ENCODE measurements at places on chromosomes 7 and 10. TPM values are rescaled to one million over a fixed set of nuclear protein-coding genes. Genes with fewer than 3 reads are reported as not detected.

GRCh38 chr10:126097558-126098225 lies 201.3 kb downstream of the FANK1 start:
- no peaks in the 10 kb centered on the region for H3K36me3 ChIP-seq
- no peaks in the 10 kb centered on the region for H3K27me3 ChIP-seq
- no peak for DNase-seq
- H3K4me1 ChIP-seq: no peaks in the 10 kb centered on the region

- H3K27ac ChIP-seq: no peak overlapping the region
- no peaks in the 10 kb centered on the region for H3K4me1 ChIP-seq
- no peak for DNase-seq
- H3K27me3 ChIP-seq: no peaks in the 10 kb centered on the region
Measured at GRCh38 chr10:89805599-89806013, 104.2 kb downstream of the KIF20B start.

- no peaks in the 10 kb centered on the region for H3K36me3 ChIP-seq
- no peaks in the 10 kb centered on the region for H3K27me3 ChIP-seq
- H3K4me3 ChIP-seq: no peak overlapping the region
- no peak overlapping the region for H3K27ac ChIP-seq
- no peak for DNase-seq
- H3K4me1 ChIP-seq: no peaks in the 10 kb centered on the region
Measured at GRCh38 chr7:94687810-94688209, 31.9 kb upstream of the SGCE start.

DNA sequence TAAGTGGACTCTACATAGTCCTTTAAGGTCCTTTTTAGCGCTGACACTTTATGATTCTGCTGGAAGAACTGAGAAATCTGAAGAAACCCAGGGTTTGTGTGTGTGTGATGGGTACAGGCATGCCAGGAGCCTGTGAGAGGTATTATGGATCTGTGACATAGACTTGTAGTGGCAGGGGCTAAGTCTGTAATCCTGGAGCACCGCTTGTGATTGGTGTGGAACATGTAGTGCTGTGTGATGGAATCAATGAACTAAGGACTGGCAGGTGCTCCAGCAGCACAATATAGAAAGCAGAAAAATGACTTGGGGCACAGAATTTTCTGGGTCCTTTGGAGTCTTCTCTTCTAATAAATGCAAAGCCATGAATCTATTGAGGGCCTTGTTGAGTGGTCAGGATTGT lies 163.9 kb downstream of the ST7 start:
- H3K4me1 ChIP-seq: no peaks in the 10 kb centered on the region
- H3K4me3 ChIP-seq: no peak overlapping the region
- no peaks in the 10 kb centered on the region for H3K27me3 ChIP-seq
- no peak for DNase-seq

- no peak overlapping the region for H3K27ac ChIP-seq
- H3K27me3 ChIP-seq: no peaks in the 10 kb centered on the region
- peaks cover 23% of the 10 kb centered on the region for H3K4me1 ChIP-seq
Measured at GRCh38 chr10:102631525-102632393, 12.5 kb upstream of the TRIM8 start.

- no peaks in the 10 kb centered on the region for H3K27me3 ChIP-seq
- peaks cover 2% of the 10 kb centered on the region for H3K4me1 ChIP-seq
- H3K27ac ChIP-seq: peak within 1 kb of the TSS; percentile 43
- peak within 1 kb of the TSS; percentile 75 for H3K4me3 ChIP-seq
- peak; percentile 85 for DNase-seq
Measured at GRCh38 chr10:15719899-15720634, at the start of gene ITGA8. Gene ITGA8 (minus strand): TSS chr10:15719922. CDS start chr10:15719771, 151 bp downstream.

DNA sequence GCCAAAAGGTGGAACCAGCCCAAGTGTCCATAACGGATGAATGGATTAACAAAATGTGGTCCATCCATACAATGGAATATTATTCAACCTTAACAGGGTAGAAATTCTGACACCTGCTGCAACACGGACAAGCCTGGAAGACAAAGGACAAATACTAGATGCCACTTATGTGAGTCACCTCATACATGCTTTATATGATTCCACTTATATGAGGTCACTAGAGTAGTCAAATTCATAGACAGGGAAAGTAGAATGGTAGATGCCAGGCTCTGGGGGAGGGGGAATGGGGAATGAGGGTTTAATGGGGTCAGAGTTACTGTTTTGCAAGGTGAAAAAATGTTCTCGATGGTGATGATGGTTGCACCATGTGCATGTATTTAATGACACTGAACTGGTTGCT lies 34.0 kb upstream of the CYTH3 start:
- no peaks in the 10 kb centered on the region for H3K36me3 ChIP-seq
- no peak overlapping the region for H3K4me3 ChIP-seq
- H3K4me1 ChIP-seq: no peaks in the 10 kb centered on the region

DNA sequence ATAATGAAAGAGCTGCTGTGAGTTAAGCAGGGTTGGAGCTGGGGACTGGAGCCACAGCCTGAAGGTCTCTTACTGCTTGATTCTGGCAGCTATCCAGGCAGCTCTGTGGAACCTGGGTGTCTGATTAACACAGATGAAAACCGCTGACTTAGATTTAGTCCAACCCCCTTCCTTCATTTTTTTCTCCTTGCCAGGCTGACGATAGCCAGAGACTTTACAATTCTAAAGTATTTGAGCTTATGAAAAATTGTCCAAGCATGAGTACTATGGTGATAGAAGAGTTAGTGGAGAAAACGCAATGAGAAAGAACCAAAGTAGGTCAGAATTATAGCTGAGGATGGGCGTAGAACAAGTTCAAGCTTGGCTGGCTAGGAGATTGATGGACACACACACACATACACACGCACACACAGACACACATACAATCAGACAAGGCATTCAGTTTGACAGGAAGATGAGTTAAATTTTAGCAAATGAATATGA lies 13.5 kb upstream of the GPR85 start:
- no peaks in the 10 kb centered on the region for H3K36me3 ChIP-seq
- DNase-seq: peak; percentile 67
- peaks cover 4% of the 10 kb centered on the region for H3K4me1 ChIP-seq
- no peak overlapping the region for H3K27ac ChIP-seq
- no peaks in the 10 kb centered on the region for H3K27me3 ChIP-seq

GRCh38 chr10:121838931-121839330 lies 88.9 kb downstream of the ATE1 start:
- no peak overlapping the region for H3K4me3 ChIP-seq
- H3K27ac ChIP-seq: no peak overlapping the region
- H3K4me1 ChIP-seq: no peaks in the 10 kb centered on the region
- H3K27me3 ChIP-seq: no peaks in the 10 kb centered on the region
- no peaks in the 10 kb centered on the region for H3K36me3 ChIP-seq
- no peak for DNase-seq

GRCh38 chr10:6133331-6134098 lies 44.7 kb downstream of the RBM17 start:
- H3K27me3 ChIP-seq: no peaks in the 10 kb centered on the region
- no peak overlapping the region for H3K27ac ChIP-seq
- no peak overlapping the region for H3K4me3 ChIP-seq
- DNase-seq: no peak

DNA sequence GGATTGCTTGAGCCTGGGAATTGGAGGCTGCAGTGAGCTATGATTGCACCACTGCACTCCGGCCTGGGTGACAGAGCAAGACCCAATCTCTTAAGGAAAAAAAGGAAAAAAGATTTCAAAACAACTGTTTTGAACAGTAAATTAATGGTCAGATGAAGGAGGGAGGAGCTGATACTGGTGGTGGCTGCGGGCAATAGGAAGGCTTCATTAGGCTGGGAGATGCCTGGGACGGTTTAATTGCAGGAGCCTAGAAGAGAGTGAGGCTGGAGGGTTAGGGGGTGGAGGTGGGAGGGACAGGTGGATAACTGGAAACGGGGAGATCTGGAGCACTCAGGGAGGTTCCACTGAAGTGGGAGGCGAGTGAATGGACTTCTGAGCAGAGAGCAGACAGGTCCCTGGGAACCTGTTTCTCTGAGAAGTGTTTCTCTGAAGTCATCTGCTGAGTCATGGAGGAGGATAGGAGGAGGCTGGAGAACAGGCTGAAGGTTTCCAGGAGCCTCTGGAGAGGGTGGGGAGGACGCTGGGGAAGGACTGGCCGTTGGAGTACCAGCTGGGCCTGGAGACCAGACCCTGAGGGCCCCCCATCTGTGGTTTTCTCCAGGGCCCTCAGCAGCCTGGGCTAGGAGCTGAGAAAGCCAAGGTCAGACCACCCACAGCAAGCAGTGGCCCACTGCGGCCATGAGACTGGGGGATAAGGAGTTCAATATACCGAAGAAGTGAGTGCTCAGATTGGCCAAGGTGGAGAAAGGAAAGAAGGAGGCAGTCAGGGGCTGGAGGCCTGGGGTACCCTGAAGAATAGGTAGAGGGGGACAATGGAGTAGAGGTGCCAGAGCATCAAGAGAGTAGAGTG lies 14.4 kb upstream of the YWHAG start:
- H3K4me3 ChIP-seq: no peak overlapping the region
- no peaks in the 10 kb centered on the region for H3K36me3 ChIP-seq
- H3K27me3 ChIP-seq: no peaks in the 10 kb centered on the region
- DNase-seq: peak; percentile 28
- no peaks in the 10 kb centered on the region for H3K4me1 ChIP-seq

DNA sequence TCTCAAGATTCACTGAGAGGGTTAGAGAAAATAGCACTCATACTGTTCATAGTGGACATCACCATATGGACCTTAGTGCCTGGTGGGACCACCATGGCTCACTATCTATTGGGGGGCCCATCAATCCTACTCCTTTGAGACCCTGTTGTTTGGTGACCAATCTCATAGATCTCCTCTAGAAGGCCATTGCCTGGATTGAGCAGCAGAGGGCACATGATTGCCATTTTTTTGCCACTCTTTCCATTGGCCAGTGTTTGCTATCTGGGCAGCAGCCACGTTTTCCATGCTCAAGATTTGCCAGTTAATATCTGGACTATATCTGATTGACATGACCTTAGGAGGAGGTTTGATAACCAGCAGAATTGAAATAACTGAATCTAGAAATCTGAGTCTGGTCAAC lies 244.5 kb downstream of the ITGB1 start:
- no peaks in the 10 kb centered on the region for H3K4me1 ChIP-seq
- H3K4me3 ChIP-seq: no peak overlapping the region
- H3K27ac ChIP-seq: no peak overlapping the region
- H3K27me3 ChIP-seq: no peaks in the 10 kb centered on the region
- DNase-seq: no peak

GRCh38 chr7:114944745-114945625 lies 23.1 kb downstream of the MDFIC start:
- no peak overlapping the region for H3K4me3 ChIP-seq
- H3K4me1 ChIP-seq: no peaks in the 10 kb centered on the region
- no peaks in the 10 kb centered on the region for H3K27me3 ChIP-seq
- H3K27ac ChIP-seq: no peak overlapping the region

- H3K27me3 ChIP-seq: no peaks in the 10 kb centered on the region
- H3K4me1 ChIP-seq: no peaks in the 10 kb centered on the region
- no peaks in the 10 kb centered on the region for H3K36me3 ChIP-seq
- no peak for DNase-seq
- H3K27ac ChIP-seq: no peak overlapping the region
- no peak overlapping the region for H3K4me3 ChIP-seq
Measured at GRCh38 chr7:31408140-31408729, 67.7 kb upstream of the NEUROD6 start.

DNA sequence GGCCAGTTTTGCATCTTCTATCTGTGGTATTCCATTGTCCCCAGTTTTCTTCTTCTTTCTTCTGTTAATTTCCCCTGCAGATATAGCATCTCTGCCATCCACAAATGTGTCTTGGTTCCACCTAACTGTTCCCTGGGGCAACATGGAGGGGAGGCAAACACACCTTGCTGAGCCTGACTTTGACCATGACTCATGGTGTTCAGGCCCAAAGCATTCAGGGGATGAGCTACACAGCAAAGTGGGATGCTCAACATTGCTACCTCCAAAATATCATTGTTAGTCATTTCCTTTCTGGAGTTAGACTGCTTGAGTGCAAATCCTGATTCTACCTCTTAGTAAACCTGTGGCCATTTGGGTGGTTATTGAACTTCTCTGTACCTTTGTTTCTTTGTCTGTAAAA lies 542.7 kb downstream of the LRMDA start:
- H3K36me3 ChIP-seq: no peaks in the 10 kb centered on the region
- H3K4me3 ChIP-seq: no peak overlapping the region
- H3K27ac ChIP-seq: no peak overlapping the region
- DNase-seq: no peak

DNA sequence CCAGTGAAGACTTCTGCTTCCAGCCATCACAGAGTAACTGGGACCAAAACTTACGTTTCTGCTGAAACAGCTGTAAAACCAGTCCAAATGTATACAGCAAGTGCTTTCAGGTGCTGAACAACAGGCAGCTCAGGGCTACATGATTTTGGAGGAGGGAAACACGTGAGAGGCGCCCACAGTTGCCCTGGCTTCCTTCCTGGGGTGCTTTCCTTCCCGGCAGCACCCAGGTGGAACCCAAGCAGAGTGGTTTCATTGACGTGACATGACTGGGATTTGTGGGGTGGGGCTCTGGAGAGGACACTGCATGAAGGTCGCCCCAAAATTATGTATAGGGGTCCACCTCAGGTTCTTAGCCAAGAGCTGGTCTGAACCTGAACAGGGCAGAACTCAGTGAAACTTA lies 34.2 kb downstream of the IL2RA start:
- DNase-seq: no peak
- no peaks in the 10 kb centered on the region for H3K27me3 ChIP-seq
- no peaks in the 10 kb centered on the region for H3K36me3 ChIP-seq

GRCh38 chr10:89651205-89651915 lies 6.3 kb upstream of the PANK1 start:
- H3K4me1 ChIP-seq: peaks cover under 1% of the 10 kb centered on the region
- no peak overlapping the region for H3K4me3 ChIP-seq
- no peak overlapping the region for H3K27ac ChIP-seq
- H3K27me3 ChIP-seq: no peaks in the 10 kb centered on the region
- H3K36me3 ChIP-seq: no peaks in the 10 kb centered on the region

- H3K27ac ChIP-seq: no peak overlapping the region
- H3K36me3 ChIP-seq: peaks cover 25% of the 10 kb centered on the region
- DNase-seq: no peak
Measured at GRCh38 chr10:70850097-70850496, 34.3 kb downstream of the SGPL1 start.

- no peak within 1 kb of the TSS for H3K27ac ChIP-seq
- H3K27me3 ChIP-seq: no peaks in the 10 kb centered on the region
- peak within 1 kb of the TSS; percentile 55 for H3K4me3 ChIP-seq
- no peaks in the 10 kb centered on the region for H3K36me3 ChIP-seq
Measured at GRCh38 chr7:45088821-45089340, at the start of gene NACAD. Gene NACAD (minus strand): TSS chr7:45088969. CDS start chr7:45088894, 75 bp downstream.

- peaks cover 36% of the 10 kb centered on the region for H3K4me1 ChIP-seq
- H3K27me3 ChIP-seq: no peaks in the 10 kb centered on the region
- H3K27ac ChIP-seq: no peak overlapping the region
Measured at GRCh38 chr10:61749291-61749690, 86.6 kb downstream of the CABCOCO1 start.

DNA sequence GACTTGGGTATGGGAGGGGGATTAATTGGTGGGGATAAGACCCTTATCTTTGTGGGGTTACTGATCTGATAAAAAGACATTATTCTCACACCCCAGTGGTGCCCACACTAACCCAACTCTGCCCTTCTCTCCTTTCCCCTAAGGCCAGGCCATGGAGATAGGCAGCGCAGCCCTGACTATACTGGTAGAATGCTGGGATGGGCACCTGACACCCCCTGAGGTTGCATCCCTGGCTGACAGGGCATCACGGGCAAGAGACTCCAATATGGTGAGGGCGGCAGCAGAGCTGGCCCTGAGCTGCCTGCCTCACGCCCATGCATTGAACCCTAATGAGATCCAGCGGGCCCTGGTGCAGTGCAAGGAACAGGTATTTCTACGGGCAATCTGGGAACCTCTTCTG lies 12.7 kb downstream of the ZSWIM8 start:
- no peaks in the 10 kb centered on the region for H3K27me3 ChIP-seq
- no peak overlapping the region for H3K4me3 ChIP-seq
- peaks cover 11% of the 10 kb centered on the region for H3K36me3 ChIP-seq
- no peak overlapping the region for H3K27ac ChIP-seq
- no peak for DNase-seq

EPO gene
- not detected for total RNA-seq

PPIA gene
- 1,143 TPM for total RNA-seq

CLDN4 gene
- total RNA-seq: 342 TPM

R3HCC1L gene
- total RNA-seq: 17.0 TPM

CYP2C18 gene
- 2.2 TPM for total RNA-seq

PDZD7 gene
- 1.6 TPM for total RNA-seq

All from kidney (tissue), 22 donors.